Spinal cord (tissue), 10 donors: ENCODE measurements at places on chromosomes 3 and 15. TPM values are rescaled to one million over a fixed set of nuclear protein-coding genes. Genes with fewer than 3 reads are reported as not detected.

- no peak for DNase-seq
Observed at GRCh38 chr3:66592016-66592761, 91.4 kb upstream of the LRIG1 start.

DNA sequence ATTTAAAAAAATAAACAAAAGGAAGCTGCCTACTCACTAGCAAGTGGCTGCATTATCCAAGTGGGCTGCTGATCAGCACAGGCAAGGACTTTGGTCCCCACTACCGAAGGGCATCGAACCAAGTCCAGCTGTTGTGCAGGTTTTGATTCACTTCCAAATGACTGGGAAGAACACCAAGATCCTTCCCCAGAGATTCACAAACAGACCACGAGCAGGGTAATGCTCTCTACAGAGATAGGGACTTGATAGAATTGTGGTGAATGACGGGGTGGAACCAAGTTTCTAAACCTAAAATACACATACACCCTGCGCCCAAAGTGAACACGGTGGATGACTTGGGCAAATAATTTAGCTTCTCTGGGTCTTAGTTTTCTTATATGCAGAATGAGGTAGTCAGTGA is 203.7 kb upstream of the ICE2 start:
- no peak for DNase-seq

DNA sequence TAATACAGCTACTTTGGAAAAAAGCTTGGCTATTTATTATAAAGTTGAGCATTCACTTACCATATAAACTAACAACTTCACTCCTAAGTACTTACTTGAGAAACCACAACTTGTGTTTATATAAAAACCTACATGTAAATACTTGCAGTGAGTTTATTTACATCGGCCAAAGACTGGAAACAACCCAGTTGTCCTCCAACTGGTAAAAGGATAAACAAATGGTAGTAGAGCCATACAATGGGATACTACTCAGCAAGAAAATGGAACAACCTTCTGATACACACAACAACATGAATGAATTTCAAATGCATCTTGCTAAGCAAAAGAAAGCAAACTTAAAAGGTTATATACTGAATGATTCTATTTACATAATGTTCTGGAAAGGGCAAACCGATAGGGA is 63.7 kb downstream of the SLC7A14 start:
- no peak for DNase-seq

The CADPS gene
- total RNA-seq: 251 TPM
